Activated CD4-positive, CD25-positive, alpha-beta regulatory T cell treated with anti-CD3 and anti-CD28 coated beads, Interleukin-2, amount 50 U/mL, for 72 hours (primary cell): ENCODE measurements at places on chromosomes 11 and 22.

- no peak for DNase-seq
Observed at GRCh38 chr11:37942081-37942480, 1344.0 kb upstream of the RAG2 start.

DNA sequence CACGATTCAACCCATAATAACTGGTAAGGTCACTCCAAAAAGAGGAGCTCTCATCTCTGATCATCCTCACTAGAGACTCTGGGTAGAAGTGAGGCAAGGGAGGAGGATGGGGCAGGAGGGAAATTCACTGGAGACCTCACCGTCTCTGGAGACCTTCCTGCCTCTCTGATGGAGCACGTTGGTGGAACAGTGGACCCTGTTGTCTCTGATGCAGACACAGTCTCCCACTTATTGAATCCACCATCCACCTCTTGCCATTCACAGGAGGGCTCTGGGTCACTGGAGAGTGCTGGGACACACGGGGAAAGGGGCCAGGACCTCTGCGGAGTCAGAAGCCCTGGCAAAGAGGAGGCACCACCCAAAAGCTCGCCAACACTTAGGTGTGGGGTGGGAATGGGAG is 137.6 kb upstream of the SEZ6L start:
- no peak for DNase-seq

- no peak for DNase-seq
Observed at GRCh38 chr11:112292785-112293407, 32.2 kb upstream of the PLET1 start.

DNA sequence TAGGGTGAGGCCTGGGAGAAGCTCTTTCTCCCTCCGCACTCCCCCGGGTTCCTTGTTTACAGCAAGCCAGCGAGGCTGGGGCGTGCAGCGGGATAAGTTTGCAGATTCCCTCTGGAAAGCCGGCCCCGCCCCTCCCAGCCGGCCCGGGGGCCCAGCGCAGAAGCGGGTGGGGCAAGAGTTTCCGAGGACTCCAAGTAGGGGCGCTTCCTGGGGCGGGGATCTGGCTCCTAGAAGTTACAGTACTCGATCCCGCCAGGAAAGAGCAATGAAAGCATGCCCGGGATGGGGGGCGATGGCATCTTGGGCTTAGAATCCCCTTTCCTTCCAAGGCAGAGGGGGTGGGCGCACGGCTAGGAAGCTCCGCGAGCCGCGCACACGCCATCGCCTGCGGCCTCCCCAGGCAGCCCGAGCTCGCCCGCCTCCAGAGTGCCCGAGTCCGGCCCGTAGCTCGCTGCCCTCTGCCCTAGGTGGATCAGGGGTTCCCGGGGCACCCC is 385 bp downstream of the TST start:
- no peak for DNase-seq

DNA sequence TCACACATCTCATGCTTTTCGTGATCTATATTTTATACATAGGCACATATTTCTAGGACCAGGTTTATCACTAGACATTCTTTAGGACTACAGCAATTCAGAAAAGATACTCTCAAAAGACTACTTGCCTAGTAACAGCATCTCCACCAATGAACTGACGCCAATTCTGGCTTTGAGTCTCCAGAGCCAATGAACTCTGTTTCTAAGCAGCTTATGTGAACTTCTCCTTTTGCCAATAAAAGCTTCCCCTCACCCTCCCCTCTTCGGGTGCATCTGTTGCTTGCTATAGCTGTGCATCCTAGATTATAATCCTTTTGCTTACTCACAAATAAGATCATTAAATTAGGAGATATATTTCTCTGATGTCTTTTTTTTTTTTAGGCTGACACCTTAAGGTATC is 11.4 kb upstream of the ANKK1 start:
- DNase-seq = no peak

DNA sequence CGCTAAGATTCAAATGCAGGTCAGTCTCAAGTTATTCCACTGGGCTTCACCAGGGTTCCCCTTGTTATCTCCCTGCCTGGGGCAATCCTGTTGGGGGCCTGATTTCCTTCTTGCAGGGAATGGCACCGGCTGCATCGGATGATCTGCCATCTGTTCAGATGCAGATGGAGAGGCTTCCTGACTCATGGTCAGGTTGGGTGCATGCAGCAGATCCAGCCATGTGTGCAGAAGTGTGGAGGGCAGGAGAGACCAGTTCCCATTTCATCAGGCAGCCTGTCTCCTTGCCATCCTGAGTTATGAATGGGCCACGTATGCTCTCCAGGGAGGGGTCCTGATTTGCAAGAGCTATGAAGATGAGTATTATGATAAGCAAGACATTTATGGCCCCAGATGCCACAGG is 161.2 kb upstream of the PLET1 start:
- DNase-seq = no peak

- no peak for DNase-seq
Observed at GRCh38 chr11:127013550-127013949, 13.0 kb upstream of the KIRREL3 start.

- DNase-seq = no peak
Observed at GRCh38 chr11:47192111-47192510, 5.9 kb upstream of the PACSIN3 start.

DNA sequence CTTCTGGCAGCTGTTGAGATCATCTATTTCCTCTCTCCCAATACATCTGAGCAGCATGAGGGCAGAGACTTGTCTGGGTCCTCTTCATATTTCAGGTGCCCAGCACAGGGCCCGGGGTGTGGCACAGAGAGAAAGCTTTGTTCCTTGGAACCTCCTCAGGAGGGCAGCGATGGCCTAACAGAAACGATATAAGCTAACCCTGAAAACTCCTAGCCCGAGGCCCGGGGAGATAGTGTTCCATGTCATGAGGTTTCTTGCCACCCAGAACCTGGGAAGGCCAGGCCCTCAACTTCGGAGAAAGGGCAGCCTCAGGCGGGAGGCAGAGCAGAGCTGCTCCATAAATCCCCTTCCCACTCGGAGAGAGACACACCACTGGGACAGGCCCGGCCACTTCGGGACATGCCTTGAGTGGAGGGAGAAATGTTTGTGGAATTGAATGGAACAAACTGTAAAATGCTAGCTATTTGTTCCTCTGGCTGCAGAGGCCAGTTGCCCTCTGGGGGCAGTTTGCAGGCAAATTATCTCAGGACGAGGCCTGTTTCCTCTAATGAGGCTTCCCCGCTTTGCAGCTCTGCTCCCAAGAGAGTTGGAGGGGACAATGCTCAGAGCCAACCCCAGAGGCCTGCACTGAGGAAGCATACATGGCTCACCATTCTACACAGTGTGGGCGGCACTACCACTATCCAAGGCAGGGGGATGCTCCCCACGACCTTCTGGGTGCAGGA is 11.6 kb downstream of the ARRB1 start:
- no peak for DNase-seq

- no peak for DNase-seq
Observed at GRCh38 chr11:6481924-6482275, 599 bp downstream of the TIMM10B start.

DNA sequence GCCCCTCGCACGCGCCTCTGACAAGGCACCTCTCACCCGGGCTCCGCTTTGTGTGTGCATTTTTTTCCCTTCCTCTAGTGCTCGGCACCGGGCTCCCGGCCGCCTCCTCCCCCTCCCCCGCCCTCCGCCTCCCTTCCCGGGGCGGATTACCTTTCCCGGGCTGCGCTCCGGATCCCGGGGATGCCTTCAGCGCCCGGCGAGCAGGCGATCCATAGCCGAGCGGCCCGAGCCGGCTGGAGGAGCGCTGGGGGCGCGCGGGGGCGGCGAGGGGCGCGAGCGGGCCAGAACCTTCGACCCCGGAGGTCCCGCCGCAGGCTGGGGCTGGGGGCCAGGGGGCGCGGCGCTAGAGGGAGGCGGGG is 282 bp downstream of the MPPED2 start:
- DNase-seq = no peak

DNA sequence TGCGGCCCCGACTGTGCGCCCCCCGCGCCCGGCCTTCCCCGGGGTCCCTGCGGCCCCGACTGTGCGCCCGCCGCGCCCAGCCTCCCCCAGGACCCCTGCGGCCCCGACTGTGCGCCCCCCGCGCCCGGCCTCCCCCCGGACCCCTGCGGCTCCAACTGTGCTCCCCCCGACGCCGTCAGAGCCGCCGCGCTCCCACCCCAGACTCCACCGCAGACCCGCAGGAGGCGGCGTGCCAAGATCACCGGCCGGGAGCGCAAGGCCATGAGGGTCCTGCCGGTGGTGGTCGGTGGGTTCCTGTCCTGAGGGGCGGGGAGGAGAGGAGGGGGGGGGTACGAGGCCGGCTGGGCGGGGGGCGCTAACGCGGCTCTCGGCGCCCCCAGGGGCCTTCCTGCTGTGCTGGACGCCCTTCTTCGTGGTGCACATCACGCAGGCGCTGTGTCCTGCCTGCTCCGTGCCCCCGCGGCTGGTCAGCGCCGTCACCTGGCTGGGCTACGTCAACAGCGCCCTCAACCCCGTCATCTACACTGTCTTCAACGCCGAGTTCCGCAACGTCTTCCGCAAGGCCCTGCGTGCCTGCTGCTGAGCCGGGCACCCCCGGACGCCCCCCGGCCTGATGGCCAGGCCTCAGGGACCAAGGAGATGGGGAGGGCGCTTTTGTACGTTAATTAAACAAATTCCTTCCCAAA is 3.1 kb downstream of the DRD4 start:
- DNase-seq = no peak

GRCh38 chr11:61969391-61969758 is 1.9 kb upstream of the FTH1 start:
- DNase-seq = no peak

GRCh38 chr11:68946416-68947090 is 34.2 kb downstream of the MRGPRD start:
- no peak for DNase-seq

DNA sequence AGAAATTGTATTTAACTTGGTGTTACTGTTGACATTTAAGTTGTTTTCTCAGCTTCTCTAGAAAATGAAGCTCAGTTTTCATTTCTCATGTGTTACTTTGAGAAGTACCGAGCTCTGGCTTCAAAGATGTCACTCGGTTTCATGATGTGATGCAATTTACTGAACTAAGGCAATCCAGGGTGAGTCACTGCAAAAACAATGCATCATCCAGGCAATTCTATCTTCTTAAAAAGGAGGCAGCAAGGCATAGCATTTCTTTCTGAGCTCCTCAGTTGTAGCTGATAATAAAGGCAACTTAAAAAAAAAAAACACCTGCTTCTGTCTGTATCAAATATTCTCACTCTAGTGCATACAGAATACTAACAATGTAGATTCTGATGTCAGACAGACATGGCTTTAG is 91.1 kb upstream of the KCNA4 start:
- no peak for DNase-seq
